ENCODE measurements at places on chromosomes 1 and 21.

DNA sequence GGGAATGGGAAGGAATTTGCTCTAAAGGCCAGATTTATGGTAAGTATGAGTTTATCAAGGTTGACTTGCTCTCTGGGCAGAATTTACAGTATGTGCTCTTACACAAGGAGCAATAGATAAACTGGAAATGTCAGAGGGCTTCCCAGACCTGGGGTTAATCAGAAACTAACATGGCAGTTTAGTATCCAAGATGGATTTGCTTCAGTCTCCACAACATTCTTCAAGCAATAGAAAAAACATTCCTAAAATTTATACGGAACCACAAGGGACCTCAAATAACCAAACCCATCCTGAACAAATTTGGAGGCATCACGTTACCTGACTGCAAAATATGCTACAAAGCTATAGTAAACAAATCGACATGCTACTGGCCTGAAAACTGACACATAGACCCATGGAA, 606.7 kb upstream of the CHRM3 start:
- DNase-seq = no peak

DNA sequence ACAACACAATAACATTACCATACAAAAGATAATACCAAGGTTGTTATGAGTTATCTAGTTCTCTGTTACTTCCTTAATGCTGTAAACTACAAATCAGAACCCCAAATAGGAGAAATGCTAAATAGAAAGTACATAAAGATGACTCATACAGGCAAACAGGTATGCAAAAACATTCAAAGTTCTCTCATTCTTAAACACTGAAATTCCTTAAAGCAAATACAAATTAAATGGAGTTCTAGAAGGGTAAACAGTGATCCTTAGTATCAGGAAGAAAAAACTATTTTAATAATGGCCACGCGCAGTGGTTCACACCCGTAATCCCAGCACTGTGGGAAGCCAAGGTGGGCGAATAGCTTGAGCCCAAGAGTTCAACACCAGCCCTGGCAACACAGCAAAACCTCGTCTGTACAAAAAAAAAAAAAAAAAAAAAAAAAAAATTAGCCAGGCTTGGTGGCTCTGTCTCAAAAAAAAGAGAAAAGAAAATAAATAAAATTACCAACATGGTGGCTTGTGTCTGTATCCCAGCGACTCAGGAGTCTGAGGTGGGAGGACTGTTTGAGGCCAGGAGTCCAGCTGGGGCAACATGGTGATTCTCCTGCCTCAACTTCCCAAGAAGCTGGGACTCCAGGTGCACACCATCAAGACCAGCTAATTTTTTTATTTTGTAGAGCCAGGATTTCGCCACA, 17.5 kb downstream of the FBXO42 start:
- DNase-seq = no peak

GRCh38 chr1:40017951-40018575, 22.5 kb upstream of the CAP1 start:
- DNase-seq = no peak

- DNase-seq = no peak
Observed at GRCh38 chr1:11377001-11377583, 101.9 kb upstream of the DISP3 start.

DNA sequence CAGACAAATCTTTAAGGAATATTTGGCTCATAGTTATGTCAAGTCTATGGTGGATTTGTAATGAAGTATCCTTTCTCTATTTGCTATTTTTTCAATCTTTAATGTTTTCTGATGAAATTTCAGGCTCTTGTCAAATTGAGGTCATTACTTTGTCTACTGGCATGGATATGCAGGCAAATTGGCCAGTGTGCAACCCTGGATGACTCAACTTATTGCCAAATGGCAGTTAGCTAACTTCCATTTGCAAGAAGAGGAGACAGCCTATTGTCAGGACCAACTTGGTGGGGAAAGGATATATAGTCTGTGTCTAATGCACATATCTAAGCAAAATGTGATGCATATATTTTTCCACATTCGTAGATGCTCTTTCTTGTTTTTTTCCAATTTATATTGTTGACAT, 530.5 kb downstream of the PTBP2 start:
- no peak for DNase-seq

- no peak for DNase-seq
Observed at GRCh38 chr1:37865348-37866120, 6.1 kb upstream of the MTF1 start.

DNA sequence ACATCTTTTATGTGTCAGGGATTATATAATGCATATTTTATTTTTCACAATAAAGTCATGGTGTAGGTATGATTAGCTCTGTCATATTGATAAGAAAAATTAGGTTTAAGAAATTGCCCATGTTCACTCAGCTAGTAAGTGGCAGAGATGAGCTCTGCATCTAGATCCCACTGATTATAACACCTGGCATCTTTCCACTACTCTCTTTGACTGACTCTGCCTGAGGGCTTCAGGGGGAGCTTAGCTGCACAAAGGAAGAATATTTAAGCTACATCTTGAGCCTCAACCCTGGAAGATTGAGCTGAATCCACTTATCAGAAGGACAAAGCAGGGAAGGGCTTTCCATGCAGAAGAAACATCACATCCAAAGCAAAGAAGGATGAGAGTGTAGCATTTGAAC, 190.4 kb downstream of the MIS18A start:
- DNase-seq = no peak

DNA sequence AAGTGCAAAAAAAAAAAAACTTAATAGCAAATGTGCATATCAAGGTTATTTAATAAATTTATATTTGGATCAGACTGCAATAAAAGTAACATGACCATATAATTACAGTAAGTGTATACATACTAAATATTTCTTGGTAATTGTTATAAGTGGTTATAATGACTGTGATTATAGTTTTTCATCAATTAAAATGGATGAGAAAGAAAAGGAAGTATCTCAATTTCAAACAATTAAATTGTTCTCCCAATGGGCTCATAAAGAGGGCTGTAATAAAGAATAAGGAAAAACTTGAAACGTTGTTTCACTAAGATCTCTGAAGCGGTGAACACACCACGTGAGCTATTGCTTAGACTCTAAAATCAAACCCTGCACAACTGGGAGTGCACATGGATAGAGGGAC, 104.1 kb downstream of the CDC42BPA start:
- no peak for DNase-seq

DNA sequence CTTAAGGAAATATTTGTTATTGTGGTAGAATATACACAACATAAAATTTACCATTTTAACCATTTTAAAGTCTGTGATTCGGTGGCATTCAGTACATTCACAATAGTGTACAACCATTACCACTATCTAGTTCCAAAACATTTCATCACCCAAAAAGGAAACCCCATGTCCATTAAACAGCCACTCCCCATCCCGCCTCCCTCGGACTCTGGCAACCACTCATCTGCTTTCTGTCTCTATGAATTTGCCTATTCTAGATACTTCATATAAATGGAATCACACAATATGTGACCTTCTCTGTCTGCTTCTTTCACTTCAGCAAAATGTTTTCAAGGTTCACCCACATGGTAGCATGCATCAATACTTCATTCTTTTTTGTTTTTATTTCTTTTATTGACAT, 51.3 kb downstream of the PTP4A2 start:
- DNase-seq = no peak

DNA sequence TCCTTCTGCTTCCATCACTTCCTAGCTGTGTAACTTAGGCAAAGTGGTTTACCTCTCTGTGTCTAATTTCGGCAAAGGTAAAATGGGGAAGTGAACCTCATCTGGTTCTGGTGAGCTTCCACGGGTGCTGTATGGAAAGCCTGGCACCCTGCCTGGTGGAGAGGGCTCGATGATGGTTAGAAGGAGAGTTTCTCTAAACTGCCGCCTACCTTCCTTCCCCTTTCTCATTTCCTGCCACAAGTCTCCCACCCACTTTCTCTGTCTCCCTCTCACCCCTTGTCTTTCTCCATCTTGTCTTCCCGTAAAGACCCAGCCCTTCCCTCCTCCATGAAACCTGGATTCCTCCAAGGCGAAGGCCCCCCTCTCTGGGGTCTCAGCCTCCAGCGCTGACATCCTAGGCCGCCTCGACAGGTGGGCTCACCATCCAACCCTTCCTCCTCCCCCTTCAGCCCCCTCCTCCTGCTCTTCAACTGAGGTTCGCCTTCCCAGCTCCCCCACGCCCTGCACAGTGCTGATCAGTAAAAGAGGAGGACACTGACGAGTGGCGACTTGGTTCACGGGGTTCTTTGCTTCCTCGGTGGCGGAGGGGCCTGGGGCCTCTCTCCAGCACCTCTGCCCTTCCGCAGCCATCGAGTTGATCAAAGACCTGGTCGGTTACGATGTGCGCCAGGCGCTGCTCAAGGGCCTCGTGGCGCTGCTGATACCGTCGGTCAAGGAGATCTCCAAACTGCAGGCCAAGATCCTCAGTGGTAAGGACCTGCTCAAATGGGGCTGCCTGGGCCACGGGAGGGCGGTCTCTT, 7.3 kb downstream of the RNU5D-1 start:
- no peak for DNase-seq

DNA sequence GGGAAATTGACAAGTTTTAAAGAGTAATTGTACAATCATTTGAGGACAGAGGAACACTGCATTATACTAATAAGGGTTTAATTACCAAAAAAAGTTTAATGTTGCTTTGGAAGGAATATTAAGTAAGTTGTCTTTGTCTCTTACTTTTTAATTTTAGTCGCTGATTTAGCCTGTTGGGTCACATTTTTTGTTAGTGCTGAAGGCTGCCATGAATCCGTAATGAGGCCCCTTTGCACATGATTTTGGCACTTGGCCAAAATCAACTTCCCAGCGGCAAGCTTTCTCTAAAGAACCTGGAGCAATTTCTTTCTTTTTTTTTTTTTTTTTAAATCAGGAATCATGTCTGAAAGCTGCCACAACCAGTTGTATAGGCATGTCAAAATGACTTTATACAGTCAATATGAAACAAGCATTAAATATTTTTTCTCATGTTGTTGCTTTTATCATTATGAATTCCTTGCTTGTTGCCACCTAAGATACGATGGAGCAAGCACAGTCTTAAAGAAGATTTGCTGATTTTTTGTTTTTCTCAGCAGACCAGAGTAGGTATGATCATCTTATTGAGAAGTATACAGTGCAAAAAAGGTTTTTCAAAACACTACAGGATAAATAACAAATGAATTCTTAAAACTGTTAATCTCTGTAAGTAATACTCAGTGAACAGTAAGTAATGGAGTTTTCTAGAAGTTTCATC, 690.4 kb downstream of the USP25 start:
- DNase-seq = no peak

GRCh38 chr1:114079596-114080190, 74.0 kb downstream of the SYT6 start:
- no peak for DNase-seq

DNA sequence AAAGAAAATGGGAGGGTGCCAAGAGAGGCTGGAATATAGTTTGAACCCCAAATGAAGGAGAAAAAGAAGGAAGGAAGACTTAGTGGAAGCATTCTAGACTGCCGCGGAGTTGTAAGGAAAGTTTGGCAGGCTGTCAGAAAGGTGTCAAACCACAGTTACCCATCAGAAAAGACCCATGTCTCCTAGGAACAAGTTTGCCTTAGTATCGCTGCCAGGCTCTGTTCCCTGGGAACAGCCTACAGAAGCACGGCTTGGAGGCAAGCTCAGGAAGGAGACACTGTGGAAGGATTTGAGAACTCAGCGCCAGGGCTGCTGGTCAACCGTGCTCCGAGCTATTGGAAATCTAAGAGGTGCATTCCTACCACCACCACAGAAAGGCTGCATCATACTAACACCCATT, 197.4 kb downstream of the RRAGC start:
- DNase-seq = no peak

GRCh38 chr1:40763742-40764532, 19.6 kb upstream of the KCNQ4 start:
- DNase-seq = no peak

- DNase-seq = no peak
Observed at GRCh38 chr1:26335774-26336476, 18.0 kb downstream of the CRYBG2 start.

DNA sequence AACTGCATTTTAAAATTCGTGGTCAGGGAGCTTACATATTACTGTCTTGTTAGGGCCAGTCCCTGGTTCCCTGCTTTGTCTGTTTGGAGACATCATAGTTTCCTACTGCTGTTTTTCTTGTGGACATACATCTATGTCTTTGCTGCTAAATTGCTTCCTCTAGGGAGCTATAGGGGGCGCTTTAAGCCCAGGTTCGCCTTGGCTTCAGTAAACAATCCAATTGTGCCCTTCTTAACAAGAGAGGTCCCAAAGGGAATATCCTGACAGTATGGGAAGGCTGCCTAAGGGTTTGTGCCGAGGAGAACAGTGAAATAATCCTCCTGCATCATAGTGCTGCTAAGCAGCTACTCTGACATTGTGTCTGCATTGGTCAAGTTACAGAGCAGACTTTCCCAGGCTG, 112.5 kb downstream of the USH2A start:
- DNase-seq = no peak

DNA sequence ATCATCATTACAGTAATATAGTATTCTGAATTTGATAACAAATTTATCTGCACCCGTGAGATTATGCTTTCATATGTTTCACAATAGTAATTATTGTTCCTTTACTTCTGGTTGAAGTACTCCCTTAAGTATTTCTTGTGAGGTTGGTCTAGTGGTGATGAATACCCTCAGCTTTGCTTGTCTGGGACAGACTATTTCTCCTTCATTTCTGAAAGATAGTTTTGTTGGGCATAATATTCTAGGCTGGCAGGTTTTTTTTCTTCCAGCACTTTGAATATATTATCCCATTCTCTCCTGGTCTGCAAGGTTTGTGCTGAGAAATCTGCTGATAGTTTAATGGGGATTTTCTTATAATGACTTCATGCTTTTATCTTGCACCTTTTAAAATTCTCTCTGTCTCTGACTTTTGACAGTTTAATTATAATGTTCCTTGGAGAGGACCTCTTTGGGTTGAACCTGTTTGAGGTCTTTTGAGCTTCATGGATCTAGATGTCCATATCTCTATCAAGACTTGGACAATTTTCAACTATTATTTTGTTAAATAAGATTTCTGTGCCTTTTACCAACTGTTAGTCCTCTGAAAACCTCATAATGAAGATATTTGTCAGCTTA, 371.5 kb upstream of the VAMP3 start:
- DNase-seq = no peak

DNA sequence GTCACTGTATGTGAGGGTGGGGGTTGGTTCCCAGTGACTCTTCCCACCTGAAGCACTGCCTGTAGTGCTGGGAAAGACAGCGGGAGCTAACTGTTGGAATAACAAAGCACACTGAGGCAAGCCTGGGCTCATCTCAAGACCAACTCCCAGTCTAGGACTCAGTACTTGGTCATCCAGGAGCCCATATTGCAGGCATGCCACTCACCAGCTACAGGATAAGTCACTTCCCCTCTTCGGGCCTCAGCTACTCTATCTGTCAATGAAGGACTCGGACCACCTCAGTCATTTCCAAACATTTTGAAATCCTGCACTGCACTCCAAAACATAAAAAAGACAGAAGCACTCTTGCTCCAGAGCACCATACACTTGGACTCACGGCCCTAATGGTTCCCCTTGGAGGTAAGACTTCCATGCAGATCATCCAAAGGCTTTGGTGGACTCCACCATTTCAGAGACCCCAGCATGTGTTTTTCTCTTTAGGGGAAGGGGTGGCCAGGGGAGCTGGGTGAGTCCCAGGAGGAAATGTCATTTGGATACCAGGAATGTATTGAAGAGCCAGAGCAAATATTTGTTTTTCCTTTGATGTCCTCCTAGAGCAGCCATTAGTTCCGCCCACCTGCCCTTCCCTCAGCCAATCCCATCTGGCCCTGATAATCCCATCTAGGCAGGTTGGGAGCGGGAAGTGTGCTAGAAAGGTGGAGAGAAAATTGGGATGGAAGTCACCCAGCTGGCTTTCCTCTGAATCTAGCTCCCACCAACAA, 3.1 kb downstream of the NUAK2 start:
- DNase-seq = no peak

Data from activated CD4-positive, alpha-beta T cell treated with anti-CD3 and anti-CD28 coated beads for 1 hour (primary cell).